ENCODE measurements at places on chromosomes 6 and 20. TPM values are rescaled to one million over a fixed set of nuclear protein-coding genes. Genes with fewer than 3 reads are reported as not detected.
A peak's percentile ranks its signal among the peaks of the same experiment; 100 is the strongest.

HDDC2 gene
- total RNA-seq = 46.4 TPM

ANGPT4 gene
- total RNA-seq = not detected

TUBB1 gene
- 0.15 TPM for total RNA-seq

COX4I2 gene
- total RNA-seq = not detected

SLC17A4 gene
- total RNA-seq = not detected

RAMACL gene
- 2.4 TPM for total RNA-seq

RMND1 gene
- 42.5 TPM for total RNA-seq

RAB44 gene
- not detected for total RNA-seq

NOX3 gene
- not detected for total RNA-seq

TFAP2A gene
- 26.6 TPM for total RNA-seq

BPIFB1 gene
- not detected for total RNA-seq

- DNase-seq = no peak
- peaks cover 12% of the 10 kb centered on the region for H3K4me1 ChIP-seq
These were observed 81.0 kb downstream of the GPX5 start for GRCh38 chr6:28606424-28607391.

DNA sequence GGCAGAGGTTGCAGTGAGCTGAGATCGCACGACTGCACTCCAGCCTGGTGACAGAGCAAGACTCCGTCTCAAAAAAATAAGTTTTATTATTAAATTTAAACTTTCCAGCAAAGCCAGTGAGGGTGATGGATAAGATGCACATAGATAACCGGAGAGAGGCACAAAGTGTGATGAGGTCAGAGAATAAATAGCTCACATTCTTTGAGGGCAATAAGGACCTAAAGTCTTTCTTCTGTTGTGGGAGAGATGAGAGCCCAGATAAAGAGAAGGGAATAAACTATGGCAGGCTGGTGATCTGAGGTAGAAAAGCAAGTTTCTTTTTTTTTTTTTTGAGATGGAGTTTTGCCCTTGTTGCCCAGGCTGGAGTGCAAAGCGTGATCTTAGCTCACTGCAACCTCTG lies 20.6 kb upstream of the EZR start:
- H3K27ac ChIP-seq = no peak overlapping the region
- H3K4me1 ChIP-seq = peaks cover 6% of the 10 kb centered on the region
- no peaks in the 10 kb centered on the region for H3K27me3 ChIP-seq
- no peak for DNase-seq
- no peak overlapping the region for H3K4me3 ChIP-seq
- H3K36me3 ChIP-seq = no peaks in the 10 kb centered on the region

DNA sequence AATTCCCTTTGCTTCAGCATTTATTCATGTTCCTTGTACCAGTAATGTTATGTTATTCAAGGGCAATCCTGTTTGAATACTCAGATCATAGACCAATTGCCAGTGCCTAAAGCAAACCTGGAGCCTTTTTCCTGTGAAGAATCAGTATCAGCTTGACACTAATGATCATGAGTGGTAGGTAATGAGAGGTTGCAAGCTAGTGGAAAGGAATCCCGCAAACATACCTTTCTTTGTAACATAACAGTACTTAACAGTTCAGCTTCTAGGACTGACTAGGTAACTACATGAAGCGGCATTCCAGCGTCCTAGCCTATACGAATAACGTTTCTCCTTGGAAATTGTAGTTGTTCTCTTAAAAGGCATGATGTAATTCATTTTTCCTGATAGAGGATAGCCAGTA lies 253.7 kb downstream of the TMEM242 start:
- H3K4me1 ChIP-seq = peaks cover 52% of the 10 kb centered on the region
- DNase-seq = no peak
- no peaks in the 10 kb centered on the region for H3K27me3 ChIP-seq
- no peaks in the 10 kb centered on the region for H3K36me3 ChIP-seq
- no peak overlapping the region for H3K27ac ChIP-seq

- no peaks in the 10 kb centered on the region for H3K36me3 ChIP-seq
- no peak for DNase-seq
- no peak overlapping the region for H3K27ac ChIP-seq
- H3K4me1 ChIP-seq = no peaks in the 10 kb centered on the region
- H3K27me3 ChIP-seq = peaks cover 12% of the 10 kb centered on the region
These were observed 64.8 kb upstream of the POU3F2 start for GRCh38 chr6:98769546-98769945.

DNA sequence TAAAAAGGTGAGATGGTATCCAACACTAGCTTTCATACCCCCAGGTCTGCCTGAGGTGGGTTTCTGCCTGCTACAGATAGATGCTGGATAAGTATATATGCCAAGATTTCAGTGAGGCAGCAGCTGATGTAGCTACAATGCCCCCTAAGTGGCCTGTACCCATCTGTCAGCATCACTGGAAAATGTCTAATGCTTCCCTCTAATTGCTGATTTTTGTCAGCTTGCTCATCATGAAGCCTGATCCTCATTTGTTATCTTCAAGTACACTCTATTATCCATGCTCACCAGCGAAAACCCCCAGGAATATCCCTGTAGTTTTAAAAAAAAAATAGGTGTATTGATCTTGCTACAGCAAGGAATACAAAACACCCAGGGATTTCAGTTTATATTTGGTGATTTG lies 32.2 kb downstream of the OPRM1 start:
- no peaks in the 10 kb centered on the region for H3K4me1 ChIP-seq
- peaks cover 19% of the 10 kb centered on the region for H3K27me3 ChIP-seq
- no peak overlapping the region for H3K27ac ChIP-seq
- H3K4me3 ChIP-seq = no peak overlapping the region
- no peaks in the 10 kb centered on the region for H3K36me3 ChIP-seq

DNA sequence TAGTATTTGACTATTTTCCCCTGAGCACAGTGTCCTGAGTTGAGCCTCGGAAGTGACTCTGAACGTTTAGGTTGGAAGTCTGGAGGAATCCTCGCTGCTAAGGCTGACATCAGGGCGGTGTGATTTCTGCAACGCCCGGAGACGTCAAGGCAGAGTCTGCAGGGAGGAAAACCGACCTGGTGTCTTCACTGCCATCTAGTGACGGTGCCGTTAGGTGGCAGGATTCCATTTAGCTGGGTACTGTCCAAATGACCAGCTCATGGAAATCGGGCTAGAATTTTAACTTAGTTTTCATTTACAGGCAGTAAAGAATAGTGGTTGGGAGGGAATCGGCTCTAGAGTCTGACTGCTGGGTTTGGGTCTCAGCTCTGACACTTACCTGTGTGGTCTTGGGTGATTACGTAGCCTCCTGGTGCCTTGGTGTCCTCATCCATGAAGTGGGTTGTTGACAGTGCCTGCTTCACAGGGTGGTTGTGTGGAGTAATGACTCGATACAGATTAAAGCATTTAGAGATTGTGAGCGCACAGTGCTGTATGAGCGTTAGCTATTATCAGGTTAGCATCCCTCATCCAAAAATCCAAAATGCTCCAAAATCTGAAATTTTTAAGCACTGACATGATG lies 35.0 kb downstream of the FOXF2 start:
- H3K27me3 ChIP-seq = peaks cover 22% of the 10 kb centered on the region
- no peaks in the 10 kb centered on the region for H3K36me3 ChIP-seq
- peak overlapping the region; percentile 20 for H3K4me3 ChIP-seq
- no peak overlapping the region for H3K27ac ChIP-seq
- H3K4me1 ChIP-seq = peaks cover 4% of the 10 kb centered on the region

DNA sequence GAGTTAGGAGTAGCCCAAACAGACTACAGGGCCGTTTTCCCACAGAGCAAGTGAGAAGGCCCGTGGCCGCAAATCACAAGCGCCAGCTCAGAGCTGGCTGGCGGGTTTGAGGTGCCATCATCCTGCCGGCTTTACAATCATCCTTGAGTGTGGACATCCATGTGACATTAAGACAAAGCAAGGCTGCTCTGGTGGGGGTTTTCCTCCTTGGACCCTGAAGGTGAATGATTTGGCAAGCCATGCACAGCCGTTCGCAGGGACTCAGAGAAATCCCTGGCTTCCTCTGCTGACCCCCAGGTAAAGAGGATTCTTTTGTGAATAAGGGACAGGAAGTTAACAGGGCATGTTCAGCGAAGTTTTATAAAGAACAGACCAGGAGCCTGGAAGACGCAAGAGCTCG lies 137.2 kb downstream of the AGPAT4 start:
- no peak overlapping the region for H3K4me3 ChIP-seq
- H3K36me3 ChIP-seq = peaks cover 11% of the 10 kb centered on the region
- H3K4me1 ChIP-seq = peaks cover 5% of the 10 kb centered on the region
- no peak overlapping the region for H3K27ac ChIP-seq
- no peaks in the 10 kb centered on the region for H3K27me3 ChIP-seq

DNA sequence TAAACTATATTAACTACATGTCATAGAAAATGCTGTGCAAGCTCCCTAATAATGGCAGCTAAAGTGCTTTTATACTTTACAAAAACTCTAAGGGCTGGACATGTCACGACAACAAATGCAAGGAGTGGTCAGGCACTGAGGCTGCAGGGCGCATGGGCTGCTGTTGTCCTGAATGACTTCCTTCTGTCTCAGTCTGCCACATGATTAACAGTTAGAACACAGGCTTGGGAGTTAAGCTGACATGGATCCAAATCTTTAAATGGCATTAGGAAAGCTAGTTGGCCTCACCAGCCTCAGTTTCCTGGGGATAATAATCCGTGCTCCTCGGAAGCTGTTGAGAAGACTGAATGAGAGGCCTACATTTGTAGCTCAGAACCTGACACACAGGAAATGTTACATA lies 57.4 kb downstream of the PREP start:
- DNase-seq = no peak
- peaks cover 6% of the 10 kb centered on the region for H3K4me1 ChIP-seq
- no peaks in the 10 kb centered on the region for H3K27me3 ChIP-seq
- no peak overlapping the region for H3K4me3 ChIP-seq

- H3K36me3 ChIP-seq = peaks cover 1% of the 10 kb centered on the region
- no peak for DNase-seq
- no peaks in the 10 kb centered on the region for H3K27me3 ChIP-seq
These were observed 43.7 kb upstream of the PMEPA1 start for GRCh38 chr20:57753332-57754164.

GRCh38 chr20:38726804-38727606 lies 2.7 kb downstream of the SLC32A1 start:
- no peak overlapping the region for H3K27ac ChIP-seq
- peaks cover 87% of the 10 kb centered on the region for H3K27me3 ChIP-seq
- H3K36me3 ChIP-seq = peaks cover 13% of the 10 kb centered on the region
- H3K4me3 ChIP-seq = no peak overlapping the region
- no peak for DNase-seq

DNA sequence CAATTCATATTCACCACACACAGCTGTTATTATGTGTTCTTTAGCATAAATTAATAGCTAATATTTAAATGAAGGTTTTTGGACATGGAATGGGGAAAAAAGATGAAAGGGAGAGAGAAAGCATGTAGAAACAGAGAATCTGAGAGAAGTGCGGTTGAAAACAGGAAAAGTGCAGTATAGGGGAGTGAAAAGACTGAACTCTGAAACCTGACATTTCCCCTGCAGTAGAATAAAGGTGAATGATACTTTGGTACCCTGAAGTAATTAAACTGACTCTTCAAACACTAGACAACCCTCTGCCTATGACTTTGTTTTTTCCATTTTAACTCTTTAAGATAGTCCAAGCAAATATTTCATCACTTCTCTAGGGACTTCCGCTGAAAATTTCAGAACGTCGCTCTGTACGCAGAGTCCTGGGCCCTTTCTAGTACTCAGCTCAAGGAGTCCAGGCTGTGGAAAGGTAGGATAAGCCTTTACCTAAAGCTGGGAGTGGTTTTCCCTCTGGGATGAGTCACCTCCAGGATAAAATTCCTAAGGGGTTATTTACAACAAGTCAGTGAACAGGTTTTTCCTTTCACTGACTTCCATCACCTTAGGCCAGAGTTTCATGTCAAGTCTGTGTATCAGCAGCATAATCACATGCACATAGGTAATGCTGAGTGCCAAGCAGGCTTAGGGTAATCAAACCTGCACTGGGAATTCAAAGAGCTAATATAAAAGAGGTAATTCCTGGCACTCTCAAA lies 614.5 kb downstream of the PKHD1 start:
- no peak overlapping the region for H3K4me3 ChIP-seq
- H3K4me1 ChIP-seq = peaks cover 5% of the 10 kb centered on the region
- H3K27ac ChIP-seq = no peak overlapping the region
- H3K36me3 ChIP-seq = no peaks in the 10 kb centered on the region
- H3K27me3 ChIP-seq = no peaks in the 10 kb centered on the region

GRCh38 chr20:22686097-22686496 lies 101.7 kb upstream of the FOXA2 start:
- H3K36me3 ChIP-seq = no peaks in the 10 kb centered on the region
- peaks cover 6% of the 10 kb centered on the region for H3K4me1 ChIP-seq
- no peak overlapping the region for H3K27ac ChIP-seq
- no peak overlapping the region for H3K4me3 ChIP-seq
- DNase-seq = no peak
- peaks cover 18% of the 10 kb centered on the region for H3K27me3 ChIP-seq

- peak overlapping the region; percentile 82 for H3K4me3 ChIP-seq
- peaks cover 2% of the 10 kb centered on the region for H3K36me3 ChIP-seq
- H3K27ac ChIP-seq = no peak overlapping the region
- DNase-seq = no peak
- H3K27me3 ChIP-seq = peaks cover 4% of the 10 kb centered on the region
- H3K4me1 ChIP-seq = peaks cover 22% of the 10 kb centered on the region
These were observed 3.7 kb upstream of the ZSCAN23 start for GRCh38 chr6:28446818-28447511.

DNA sequence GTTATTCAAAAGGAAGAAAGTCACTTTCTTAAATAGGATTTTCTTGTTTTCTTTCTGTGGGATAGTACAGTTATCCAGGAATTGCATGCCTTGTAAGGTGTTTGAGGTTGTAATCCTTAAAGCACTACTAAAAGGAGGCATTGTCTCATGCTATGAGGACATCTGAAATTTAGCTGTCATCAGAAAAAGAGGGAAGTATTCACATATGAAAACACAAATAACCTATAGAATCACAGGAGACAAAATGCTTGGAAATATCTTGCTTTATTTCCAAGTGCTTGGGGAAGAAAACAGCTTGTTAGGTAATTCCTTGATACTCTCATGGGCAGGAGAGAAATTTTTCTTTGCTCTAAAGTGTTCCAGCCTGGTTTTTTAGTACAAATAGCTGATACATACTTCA lies 40.1 kb downstream of the HECA start:
- no peak overlapping the region for H3K4me3 ChIP-seq
- H3K27ac ChIP-seq = no peak overlapping the region
- peaks cover 17% of the 10 kb centered on the region for H3K36me3 ChIP-seq
- H3K4me1 ChIP-seq = no peaks in the 10 kb centered on the region
- H3K27me3 ChIP-seq = no peaks in the 10 kb centered on the region

DNA sequence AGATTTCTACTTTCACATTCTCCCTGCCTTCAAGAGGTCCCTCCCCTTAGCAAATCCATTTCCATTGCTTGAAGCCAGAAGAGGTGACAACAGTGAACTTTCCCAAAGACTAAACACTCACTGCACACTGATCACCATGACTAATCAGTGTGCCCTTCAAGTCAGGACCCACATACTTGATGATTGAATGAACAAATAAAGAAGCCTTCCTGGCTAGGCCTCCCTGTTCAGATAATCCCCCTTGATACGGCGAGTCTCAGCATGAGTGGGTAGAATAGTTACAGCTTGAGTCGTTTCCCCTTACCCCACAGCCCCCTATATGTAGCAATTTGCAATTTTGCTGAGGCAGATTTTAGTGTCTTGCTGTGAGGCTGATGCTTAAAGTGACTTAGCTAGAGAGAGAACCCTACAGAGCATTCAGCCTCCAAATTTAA lies 102.2 kb downstream of the UNC5CL start:
- no peak overlapping the region for H3K4me3 ChIP-seq
- H3K27me3 ChIP-seq = no peaks in the 10 kb centered on the region
- peaks cover 3% of the 10 kb centered on the region for H3K36me3 ChIP-seq
- no peak overlapping the region for H3K27ac ChIP-seq

GRCh38 chr20:46774236-46774635 lies 64.8 kb downstream of the SLC2A10 start:
- no peak overlapping the region for H3K27ac ChIP-seq
- H3K27me3 ChIP-seq = peaks cover 38% of the 10 kb centered on the region
- H3K36me3 ChIP-seq = peaks cover 3% of the 10 kb centered on the region
- peaks cover 4% of the 10 kb centered on the region for H3K4me1 ChIP-seq

- H3K27ac ChIP-seq = no peak overlapping the region
- peaks cover 35% of the 10 kb centered on the region for H3K27me3 ChIP-seq
- no peaks in the 10 kb centered on the region for H3K36me3 ChIP-seq
- no peak overlapping the region for H3K4me3 ChIP-seq
- H3K4me1 ChIP-seq = peaks cover 9% of the 10 kb centered on the region
These were observed 44.3 kb downstream of the PDYN start for GRCh38 chr20:1949347-1950100.
